ENCODE measurements at places on chromosomes 2 and 18. TPM values are rescaled to one million over a fixed set of nuclear protein-coding genes. Genes with fewer than 3 reads are reported as not detected.

- no peaks in the 10 kb centered on the region for H3K36me3 ChIP-seq
- no peaks in the 10 kb centered on the region for H3K4me1 ChIP-seq
- no peak for DNase-seq
- no peak overlapping the region for H3K4me3 ChIP-seq
Observed at GRCh38 chr2:9941196-9941995, 10.1 kb upstream of the GRHL1 start.

- no peak for DNase-seq
- peaks cover 15% of the 10 kb centered on the region for H3K36me3 ChIP-seq
- peak overlapping the region; percentile 49 for H3K27ac ChIP-seq
- peak overlapping the region; percentile 59 for H3K4me3 ChIP-seq
- H3K27me3 ChIP-seq: no peaks in the 10 kb centered on the region
Observed at GRCh38 chr2:144099340-144099739, 420.6 kb downstream of the ZEB2 start.

DNA sequence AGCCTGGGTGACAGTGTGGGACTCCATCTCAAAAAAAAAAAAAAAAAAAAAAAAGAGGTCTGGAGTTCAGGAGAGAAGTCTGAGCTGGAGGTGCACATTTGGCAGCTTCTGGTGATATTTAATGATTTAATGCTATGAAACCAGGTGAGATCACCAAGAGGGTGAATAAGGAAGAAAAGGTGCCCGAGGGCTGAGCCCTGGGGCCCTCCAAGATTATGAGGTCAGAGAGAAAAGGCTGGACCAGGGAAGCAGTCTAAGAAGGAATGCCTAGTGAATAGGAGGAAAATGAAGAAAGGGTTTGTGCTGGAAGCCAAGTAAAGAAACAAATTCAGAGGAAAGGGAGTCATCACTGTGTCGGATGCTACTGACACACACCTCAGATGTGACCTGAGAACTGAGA, 88.0 kb upstream of the PELI1 start:
- H3K4me1 ChIP-seq: peaks cover 14% of the 10 kb centered on the region
- no peak overlapping the region for H3K4me3 ChIP-seq
- DNase-seq: no peak
- no peaks in the 10 kb centered on the region for H3K36me3 ChIP-seq
- no peak overlapping the region for H3K27ac ChIP-seq
- H3K27me3 ChIP-seq: peaks cover 20% of the 10 kb centered on the region

GRCh38 chr2:122977580-122977979, 1047.5 kb upstream of the CNTNAP5 start:
- H3K27me3 ChIP-seq: no peaks in the 10 kb centered on the region
- DNase-seq: no peak
- H3K27ac ChIP-seq: no peak overlapping the region
- no peaks in the 10 kb centered on the region for H3K4me1 ChIP-seq
- no peak overlapping the region for H3K4me3 ChIP-seq
- no peaks in the 10 kb centered on the region for H3K36me3 ChIP-seq

DNA sequence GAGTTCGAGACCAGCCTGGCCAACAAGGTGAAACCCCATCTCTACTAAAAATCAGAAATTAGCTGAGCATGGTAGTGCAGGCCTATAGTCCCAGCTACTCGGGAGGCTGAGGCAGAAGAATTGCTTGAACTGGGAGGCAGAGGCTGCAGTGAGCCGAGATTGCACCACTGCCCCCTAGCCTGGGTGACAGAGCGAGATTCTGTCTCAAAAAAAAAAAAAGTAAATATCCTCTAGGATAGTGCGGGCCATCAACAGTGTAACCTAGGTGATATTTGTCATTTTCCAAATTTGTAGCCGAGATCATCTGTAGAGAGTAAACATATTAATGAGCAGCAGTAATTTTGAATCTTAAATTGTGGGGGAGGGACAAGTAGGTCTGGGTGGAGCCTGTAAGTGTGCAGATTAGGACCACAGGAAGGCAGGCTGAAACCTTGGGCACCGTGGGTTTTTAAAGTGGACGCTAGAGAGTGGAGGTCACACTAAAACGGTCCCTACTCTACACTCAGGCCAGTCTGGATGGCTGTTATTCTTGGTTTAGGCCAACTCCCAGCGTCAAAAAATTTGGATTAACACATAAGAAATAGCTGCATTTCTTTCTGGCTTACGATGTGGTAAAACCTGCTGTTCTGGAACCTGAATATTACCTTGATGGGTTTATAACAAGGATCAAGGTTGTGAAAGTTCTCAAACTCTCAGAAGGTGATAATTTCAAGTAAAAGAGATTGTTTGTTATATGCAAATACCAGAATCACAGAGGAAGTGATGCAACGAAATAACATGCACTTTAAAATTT, 22.7 kb upstream of the TET3 start:
- peaks cover 28% of the 10 kb centered on the region for H3K4me1 ChIP-seq
- no peak overlapping the region for H3K27ac ChIP-seq
- no peaks in the 10 kb centered on the region for H3K27me3 ChIP-seq
- H3K36me3 ChIP-seq: peaks cover 22% of the 10 kb centered on the region

DNA sequence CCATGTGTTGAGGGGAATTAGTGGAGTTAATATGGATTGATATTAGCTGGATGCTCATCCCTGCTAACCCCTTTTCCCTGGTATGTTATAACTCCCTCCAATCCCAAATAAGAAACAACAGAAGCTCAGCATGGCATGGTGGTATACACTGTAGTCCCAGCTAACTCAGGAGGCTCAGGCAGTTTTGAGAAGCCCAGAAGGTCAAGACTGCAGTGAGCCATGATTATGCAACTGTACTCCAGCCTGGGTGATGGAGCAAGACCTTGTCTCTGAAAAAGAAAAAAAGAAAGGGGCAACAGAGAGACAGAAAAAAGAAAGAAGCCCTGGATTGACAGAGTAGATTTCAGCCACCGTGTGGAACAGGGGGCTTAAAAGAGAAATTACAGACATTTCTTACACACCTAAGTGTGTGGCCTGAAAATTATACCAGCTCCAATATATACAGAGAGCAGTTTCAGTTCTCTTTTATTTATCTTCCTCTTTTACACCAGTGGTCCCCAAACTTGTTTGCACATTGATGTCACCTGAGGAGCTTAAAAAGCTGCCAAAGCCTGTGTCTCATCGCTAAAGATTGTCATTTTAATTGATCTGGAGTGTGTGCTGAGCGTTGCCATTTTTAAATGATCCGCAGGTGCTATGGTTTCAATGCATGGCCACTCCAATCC, 203.6 kb downstream of the UBE2E3 start:
- H3K4me1 ChIP-seq: peaks cover 32% of the 10 kb centered on the region
- H3K4me3 ChIP-seq: no peak overlapping the region
- H3K27me3 ChIP-seq: no peaks in the 10 kb centered on the region
- DNase-seq: no peak
- no peak overlapping the region for H3K27ac ChIP-seq

Gene DSG4
- not detected for total RNA-seq

DNA sequence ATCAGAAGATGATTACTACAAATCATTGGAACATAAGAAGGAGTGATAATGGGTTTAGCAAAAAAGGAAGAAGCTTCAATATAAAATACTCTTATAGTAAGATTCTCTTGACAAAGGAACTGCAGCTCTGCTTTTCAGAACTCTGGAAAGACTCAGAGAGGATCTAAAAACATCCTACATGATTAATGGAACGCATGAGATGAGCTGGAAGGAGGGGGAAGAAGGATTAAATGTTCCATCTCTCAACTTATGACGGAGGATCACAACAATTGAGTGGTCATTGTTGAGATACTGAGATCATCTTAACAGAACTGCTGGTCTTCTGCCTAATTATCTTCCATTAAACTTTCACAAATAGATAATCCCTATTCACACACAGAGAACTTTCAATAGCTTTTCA, 267.5 kb upstream of the SLC8A1 start:
- H3K27me3 ChIP-seq: no peaks in the 10 kb centered on the region
- no peaks in the 10 kb centered on the region for H3K4me1 ChIP-seq
- no peak overlapping the region for H3K27ac ChIP-seq

Gene WDR75
- 45.1 TPM for total RNA-seq

DNA sequence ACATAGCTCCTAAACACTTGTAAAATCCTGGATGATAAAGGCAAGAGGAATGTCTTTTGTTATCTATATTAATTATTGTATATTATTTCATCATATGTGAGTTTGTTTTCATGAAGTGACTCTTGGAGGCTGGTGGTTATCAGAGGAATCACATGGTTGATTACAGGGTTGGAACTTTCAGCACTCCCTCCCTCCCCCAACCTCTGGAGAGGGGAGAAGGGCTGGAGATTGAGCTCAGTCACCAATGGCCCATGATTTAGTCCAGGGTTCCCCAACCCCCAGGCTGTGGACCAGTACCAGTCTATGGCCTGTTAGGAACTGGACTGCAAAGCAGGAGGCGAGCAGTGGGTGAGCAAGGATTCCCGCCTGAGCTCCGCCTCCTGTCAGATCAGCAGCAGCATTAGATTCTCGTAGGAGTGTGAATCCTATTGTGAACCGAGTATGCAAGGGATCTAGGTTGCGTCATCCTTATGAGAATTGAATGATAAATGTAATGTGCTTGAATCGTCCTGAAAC, 37.7 kb downstream of the FBXO48 start:
- H3K4me1 ChIP-seq: peaks cover 35% of the 10 kb centered on the region
- H3K27me3 ChIP-seq: no peaks in the 10 kb centered on the region
- H3K4me3 ChIP-seq: no peak overlapping the region
- H3K36me3 ChIP-seq: no peaks in the 10 kb centered on the region

GRCh38 chr2:207683879-207684627, 27.4 kb upstream of the CCNYL1 start:
- peaks cover 14% of the 10 kb centered on the region for H3K27me3 ChIP-seq
- no peaks in the 10 kb centered on the region for H3K36me3 ChIP-seq
- no peaks in the 10 kb centered on the region for H3K4me1 ChIP-seq
- H3K4me3 ChIP-seq: no peak overlapping the region
- DNase-seq: no peak

DNA sequence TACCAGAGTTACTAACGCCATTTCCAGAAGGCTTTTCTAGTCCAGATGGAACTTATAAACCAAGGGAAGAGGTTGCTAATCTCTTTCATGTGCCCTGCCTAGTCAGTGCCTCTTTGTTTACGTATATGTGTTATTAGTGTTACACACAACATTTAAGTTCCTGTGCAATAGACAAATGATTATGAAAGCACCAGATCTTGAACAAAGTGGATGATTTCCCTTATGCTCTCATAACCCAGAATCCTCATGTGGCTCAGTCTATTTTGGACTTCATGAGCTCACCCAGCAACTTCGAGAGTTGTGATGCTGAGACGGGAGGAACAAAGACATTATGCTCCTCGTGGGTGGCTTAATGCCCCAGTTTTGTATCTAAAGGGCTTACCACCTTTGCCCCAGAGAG, 214.4 kb upstream of the SP5 start:
- peaks cover 19% of the 10 kb centered on the region for H3K27me3 ChIP-seq
- H3K4me3 ChIP-seq: no peak overlapping the region
- no peak overlapping the region for H3K27ac ChIP-seq
- H3K36me3 ChIP-seq: no peaks in the 10 kb centered on the region
- H3K4me1 ChIP-seq: peaks cover under 1% of the 10 kb centered on the region

- H3K4me1 ChIP-seq: peaks cover 2% of the 10 kb centered on the region
- H3K4me3 ChIP-seq: no peak overlapping the region
- no peaks in the 10 kb centered on the region for H3K36me3 ChIP-seq
Observed at GRCh38 chr2:30178618-30179434, 32.0 kb downstream of the YPEL5 start.

- no peak overlapping the region for H3K4me3 ChIP-seq
- H3K4me1 ChIP-seq: peaks cover 4% of the 10 kb centered on the region
- H3K36me3 ChIP-seq: peaks cover 12% of the 10 kb centered on the region
- no peak for DNase-seq
- H3K27ac ChIP-seq: no peak overlapping the region
- H3K27me3 ChIP-seq: no peaks in the 10 kb centered on the region
Observed at GRCh38 chr2:236584521-236585384, 15.1 kb downstream of the ACKR3 start.

Gene ELOA2
- not detected for total RNA-seq

- H3K4me3 ChIP-seq: no peak overlapping the region
- DNase-seq: no peak
- no peak overlapping the region for H3K27ac ChIP-seq
- H3K4me1 ChIP-seq: no peaks in the 10 kb centered on the region
- H3K36me3 ChIP-seq: no peaks in the 10 kb centered on the region
Observed at GRCh38 chr2:155830351-155830750, 502.2 kb downstream of the NR4A2 start.

- H3K4me1 ChIP-seq: no peaks in the 10 kb centered on the region
- DNase-seq: no peak
- H3K27ac ChIP-seq: no peak overlapping the region
- peaks cover 4% of the 10 kb centered on the region for H3K27me3 ChIP-seq
- H3K36me3 ChIP-seq: no peaks in the 10 kb centered on the region
- no peak overlapping the region for H3K4me3 ChIP-seq
Observed at GRCh38 chr2:1606046-1606400, 138.3 kb downstream of the PXDN start.

Gene PRLH
- not detected for total RNA-seq

DNA sequence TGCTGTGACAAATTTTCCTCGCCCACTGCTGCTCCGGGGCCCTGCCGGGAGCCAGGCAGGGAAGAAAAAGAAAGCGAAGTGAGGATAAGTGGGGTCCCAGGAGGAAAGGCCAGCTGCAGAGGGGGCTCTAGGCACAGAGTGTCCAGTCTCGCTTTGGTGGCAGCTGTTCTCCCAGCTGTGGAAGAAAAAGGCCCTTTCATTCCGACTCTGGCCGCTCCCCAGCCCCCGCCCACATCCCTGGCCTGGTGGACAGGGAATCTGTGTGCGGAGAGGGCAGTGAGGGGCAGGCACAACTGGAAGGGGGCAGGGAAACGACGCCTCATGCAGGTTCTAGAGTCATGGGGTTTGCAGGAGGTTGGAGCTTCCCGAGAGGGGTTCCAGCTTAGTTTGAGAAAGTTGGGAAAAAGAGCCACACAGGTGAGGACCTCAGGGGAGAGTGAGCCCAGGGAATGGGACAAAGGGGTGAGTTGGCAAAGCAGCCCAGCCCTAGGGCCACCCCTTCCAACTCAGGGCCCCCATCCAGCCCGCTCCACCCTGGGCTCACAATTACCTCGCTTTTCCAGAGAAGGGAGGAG, 1.8 kb downstream of the RTKN start:
- H3K4me1 ChIP-seq: peaks cover 34% of the 10 kb centered on the region
- H3K4me3 ChIP-seq: peak overlapping the region; percentile 71
- no peaks in the 10 kb centered on the region for H3K36me3 ChIP-seq
- H3K27me3 ChIP-seq: no peaks in the 10 kb centered on the region

DNA sequence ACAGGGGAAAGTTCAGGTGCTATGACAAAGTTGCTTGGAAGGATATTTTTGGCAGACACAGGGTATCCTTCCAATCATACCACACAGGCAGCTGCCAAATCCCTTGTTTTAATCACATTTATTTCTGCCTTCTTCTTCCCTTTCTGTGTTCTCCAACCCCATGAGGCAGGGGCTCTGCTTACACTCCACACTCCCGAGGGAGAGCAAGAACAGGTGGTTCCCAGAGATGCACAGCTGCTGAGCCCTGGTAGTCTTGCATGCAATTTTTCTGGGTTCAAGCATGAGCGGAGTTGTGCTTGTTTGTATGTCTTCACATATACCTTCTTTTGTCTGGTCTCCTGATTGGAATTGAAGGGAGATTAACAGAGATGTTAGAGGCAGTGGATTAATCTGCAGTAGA, 251.7 kb upstream of the ST6GAL2 start:
- H3K4me3 ChIP-seq: no peak overlapping the region
- no peak overlapping the region for H3K27ac ChIP-seq
- H3K36me3 ChIP-seq: no peaks in the 10 kb centered on the region
- DNase-seq: no peak
- H3K4me1 ChIP-seq: no peaks in the 10 kb centered on the region
